Fibroblast of villous mesenchyme (primary cell): ENCODE measurements at places on chromosomes 5 and 9.

DNA sequence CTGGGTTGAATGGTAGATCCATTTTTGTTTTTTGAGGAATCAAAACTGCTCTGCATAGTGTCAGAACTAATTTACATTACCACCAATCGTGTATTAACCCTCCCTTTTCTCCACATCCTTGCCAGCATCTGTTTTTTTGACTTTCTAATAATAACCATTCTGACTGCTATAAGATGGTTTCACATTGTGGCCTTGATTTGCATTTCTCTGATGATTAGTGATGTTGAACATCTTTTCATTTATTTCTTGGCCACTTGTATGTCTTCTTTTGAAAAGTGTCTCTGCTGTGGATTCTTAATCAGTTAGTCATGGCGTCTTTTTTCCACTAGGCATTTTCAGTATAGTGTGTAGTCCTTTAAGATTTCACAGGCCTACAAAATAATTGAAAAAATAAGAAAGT lies 2144.3 kb upstream of the C9orf72 start:
- no peak for DNase-seq

GRCh38 chr9:105712773-105713172 lies 18.4 kb downstream of the TMEM38B start:
- DNase-seq = no peak

DNA sequence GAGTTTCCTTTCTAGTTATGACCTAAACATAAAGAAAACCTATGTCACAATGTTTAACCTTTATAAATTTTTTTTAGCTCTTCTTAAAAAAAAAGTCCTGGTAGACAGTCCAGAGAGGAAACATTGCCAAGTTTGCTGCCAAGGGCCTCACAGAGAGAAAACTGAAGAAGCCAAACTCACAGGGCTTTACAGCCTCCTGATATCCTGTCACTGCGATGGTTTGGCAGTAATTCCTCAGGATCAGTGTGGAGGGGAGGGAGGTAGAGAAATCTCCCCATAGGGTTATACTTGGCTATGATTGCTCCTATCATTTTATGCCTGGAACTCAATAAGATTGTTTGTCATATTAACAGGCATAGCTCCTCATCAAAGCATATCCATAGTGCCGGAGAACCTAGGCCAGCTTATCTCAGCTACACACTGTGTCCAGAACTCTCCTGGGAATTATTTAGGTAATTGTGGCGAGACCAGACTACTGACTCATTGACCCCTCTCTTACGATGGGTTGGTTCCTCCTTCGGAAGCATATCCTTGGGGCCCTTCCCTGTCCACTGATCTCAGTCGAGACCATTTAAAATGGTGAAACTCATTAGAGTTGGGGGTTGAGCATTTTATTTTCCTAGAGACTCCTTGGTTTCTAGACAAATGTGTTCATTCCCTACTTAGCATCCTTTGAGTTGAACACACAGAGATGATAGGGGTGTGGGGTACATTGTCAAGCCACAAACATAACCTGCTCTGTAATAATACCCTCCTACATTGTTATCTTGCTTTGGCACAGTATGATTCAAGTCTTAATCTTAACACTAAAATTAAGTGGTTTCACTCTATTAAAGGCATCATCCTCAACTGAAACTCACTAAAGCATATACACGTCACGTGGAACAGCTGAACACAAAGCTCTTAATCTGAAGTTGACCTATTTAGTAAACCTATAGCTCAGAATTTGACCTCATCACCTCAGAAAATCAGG lies 53.4 kb upstream of the TMC1 start:
- peak; percentile 67 for DNase-seq

DNA sequence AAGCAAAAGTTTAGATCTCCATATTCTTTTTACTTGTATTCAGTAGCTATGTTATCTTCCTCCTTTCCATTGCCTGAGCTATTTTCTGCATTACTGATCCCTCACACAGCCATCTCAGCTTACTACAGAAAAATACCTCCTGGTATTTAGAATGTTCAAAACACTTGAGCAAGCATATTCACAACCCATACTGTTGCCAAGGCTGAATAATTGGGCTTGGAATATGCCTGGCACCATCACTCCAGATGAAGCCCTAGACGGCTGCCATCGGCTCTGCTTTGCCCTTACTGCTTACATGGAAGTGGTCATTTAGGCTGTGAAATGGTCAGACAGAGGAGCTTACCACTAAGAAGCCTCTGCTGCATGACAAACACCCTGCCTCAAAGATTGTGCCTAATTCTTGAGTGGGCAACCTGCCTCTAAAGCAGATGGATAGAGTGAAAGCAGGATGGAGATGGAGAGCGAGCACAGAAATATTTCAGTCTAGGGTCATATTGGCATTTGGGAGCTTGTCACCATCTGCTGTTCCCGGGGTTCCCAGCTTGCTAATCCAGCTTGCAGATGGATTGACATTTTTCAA lies 92.5 kb upstream of the TAS2R1 start:
- no peak for DNase-seq

DNA sequence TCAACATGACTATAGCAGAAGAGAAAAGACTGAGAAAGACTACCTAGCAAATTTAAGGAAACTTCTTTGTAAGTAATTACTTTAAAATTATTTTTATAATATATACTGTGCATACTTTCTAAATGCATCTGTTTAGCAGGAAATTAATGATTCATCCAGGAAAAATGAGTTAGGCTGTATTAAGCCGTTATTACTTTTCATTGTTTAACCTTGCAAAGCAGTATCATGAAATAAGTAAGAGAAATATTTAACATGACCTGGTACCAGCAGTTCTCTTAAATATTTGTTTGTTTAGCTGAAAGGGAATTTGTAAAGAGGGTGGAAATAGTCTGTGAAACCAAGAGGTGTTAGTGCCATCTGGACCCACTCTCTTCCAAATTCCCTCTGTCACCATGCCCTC lies 175.0 kb downstream of the GNAQ start:
- no peak for DNase-seq

- DNase-seq = no peak
Measured at GRCh38 chr9:137333016-137333671, 31.1 kb upstream of the NRARP start.
